ENCODE measurements at places on chromosomes 16 and 17.

DNA sequence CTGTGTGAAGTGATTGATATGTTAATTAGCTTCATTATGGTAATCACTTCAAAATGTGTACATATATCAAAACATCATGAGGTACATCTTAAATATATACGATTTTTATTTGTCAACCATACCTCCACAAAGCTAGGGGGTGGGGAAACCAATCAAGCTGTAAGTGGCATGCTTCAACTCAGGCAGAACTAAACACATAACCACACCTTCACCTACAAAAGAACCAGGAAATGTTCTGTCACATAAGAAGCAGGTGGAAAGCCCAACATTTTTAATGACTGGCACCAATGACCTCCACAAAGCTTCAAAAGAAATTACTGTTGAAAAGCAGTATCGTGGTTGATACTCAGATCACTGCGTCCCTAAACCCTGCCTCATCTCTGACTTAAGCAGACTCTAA, 867.7 kb upstream of the EEF2KMT start:
- DNase-seq: no peak

- DNase-seq: no peak
Observed at GRCh38 chr16:20318437-20318836, 8.9 kb downstream of the GP2 start.

DNA sequence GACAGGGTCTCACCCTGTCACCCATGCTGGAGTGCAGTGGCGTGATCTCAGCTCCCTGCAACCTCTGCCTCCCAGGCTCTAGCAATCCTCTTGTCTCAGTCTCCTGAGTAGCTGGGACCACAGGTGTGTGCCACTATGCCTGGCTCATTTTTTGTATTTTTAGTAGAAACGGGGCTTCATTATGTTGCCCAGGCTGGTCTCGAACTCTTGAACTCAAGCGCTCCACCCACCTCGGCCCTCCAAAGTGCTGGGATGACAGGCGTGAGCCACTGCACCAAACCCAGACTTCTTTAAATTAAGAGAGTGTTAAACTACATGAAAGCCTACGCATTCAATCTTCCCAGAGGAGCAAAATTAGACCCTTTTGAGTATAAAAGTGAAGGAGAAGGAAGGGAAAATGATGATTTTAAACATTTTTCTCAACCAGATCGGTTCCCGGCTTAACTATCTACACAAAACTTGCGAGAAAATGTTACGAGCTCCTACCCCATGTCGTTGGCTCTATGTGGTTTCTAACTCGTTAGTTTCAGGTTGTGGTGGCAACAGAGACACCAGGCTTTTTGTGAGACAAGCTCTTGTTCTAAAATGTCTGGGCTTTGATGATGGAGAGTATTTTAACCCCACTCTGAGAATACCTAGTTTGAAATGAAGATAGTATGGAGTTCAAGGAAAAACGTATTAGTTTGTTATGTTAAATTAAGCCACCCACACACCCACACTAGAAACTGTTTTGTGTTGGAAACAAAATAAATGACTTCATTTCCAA, 26.3 kb downstream of the STAT5B start:
- DNase-seq: peak; percentile 73

DNA sequence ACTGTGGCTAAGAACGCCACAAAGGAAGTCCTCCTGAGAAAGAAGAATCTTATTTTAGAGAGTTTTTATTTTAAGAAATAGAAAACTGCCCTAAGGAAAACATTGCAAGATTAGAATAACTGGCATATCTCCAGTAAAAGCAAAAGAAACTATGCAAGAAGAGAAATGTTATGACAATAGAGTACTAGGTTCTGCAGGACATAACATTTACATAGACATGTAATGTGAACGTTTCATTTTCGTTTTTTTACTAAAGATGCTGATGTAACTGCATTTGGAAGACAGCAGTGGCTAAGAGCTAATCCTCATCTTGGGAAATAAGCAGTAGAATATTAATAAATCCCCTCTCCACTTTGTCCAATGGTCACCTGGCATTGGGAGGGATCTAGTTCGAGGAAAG, 7.8 kb upstream of the ASGR2 start:
- no peak for DNase-seq

- no peak for DNase-seq
Observed at GRCh38 chr16:83734136-83734535, 73.6 kb upstream of the HSBP1 start.

- DNase-seq: peak; percentile 62
Observed at GRCh38 chr17:17141860-17142552, 64.1 kb downstream of the PLD6 start.

- no peak for DNase-seq
Observed at GRCh38 chr16:51577621-51578303, 426.7 kb upstream of the SALL1 start.

DNA sequence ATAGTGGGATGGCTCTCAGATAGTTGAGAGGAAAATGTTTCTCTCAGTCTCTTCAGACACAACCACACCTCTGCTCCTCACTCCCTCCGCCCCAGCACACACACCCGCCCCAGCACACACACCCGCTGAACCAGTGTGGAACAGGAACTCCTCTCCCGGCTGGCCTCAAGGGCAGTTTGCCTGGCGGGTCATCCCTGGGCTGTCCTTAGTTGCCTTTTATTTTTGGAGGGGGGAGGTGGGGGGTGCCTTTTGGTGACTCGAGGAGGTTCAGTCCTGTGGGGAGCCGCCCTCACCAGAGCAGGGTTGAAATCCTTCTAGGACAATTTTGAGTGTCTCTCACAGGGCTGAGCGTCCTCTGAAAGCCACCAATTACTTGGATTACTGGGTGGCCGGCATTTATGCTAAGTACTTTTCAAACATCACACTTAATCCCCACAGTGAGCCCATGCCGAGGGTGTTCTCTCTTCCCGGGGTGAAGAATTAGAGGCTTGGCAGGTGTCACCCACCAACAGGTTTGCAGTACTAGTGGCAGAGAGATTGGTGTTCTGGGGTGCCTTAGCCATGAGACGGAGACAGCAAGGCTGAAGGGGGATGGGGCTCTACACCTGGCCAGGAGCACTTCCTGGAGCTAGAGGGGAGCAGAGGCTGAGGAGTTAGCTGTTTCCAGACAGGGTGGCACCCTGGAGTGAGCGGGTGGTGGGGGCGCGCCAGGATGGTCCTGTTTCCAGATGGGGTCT, 2.8 kb downstream of the RASD1 start:
- DNase-seq: no peak

GRCh38 chr16:66651965-66652364, 44.6 kb downstream of the CMTM4 start:
- DNase-seq: no peak

GRCh38 chr16:82682767-82683166, 56.0 kb downstream of the CDH13 start:
- DNase-seq: no peak

- DNase-seq: no peak
Observed at GRCh38 chr17:73720187-73720834, 76.1 kb upstream of the SDK2 start.

GRCh38 chr16:3004319-3004718, 8.4 kb upstream of the CLDN9 start:
- DNase-seq: no peak

DNA sequence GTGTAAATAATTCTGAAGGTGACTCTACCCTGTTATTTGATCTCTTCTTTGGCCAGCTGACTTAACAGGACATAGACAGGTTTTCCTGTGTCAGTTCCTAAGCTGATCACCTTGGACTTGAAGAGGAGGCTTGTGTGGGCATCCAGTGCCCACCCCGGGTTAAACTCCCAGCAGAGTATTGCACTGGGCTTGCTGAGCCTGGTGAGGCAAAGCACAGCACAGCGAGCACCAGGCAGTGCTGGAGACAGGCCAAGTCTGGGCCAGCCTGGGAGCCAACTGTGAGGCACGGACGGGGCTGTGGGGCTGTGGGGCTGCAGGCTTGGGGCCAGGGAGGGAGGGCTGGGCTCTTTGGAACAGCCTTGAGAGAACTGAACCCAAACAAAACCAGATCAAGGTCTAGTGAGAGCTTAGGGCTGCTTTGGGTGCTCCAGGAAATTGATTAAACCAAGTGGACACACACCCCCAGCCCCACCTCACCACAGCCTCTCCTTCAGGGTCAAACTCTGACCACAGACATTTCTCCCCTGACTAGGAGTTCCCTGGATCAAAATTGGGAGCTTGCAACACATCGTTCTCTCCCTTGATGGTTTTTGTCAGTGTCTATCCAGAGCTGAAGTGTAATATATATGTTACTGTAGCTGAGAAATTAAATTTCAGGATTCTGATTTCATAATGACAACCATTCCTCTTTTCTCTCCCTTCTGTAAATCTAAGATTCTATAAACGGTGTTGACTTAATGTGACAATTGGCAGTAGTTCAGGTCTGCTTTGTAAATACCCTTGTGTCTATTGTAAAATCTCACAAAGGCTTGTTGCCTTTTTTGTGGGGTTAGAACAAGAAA, 5.1 kb downstream of the STH start:
- DNase-seq: no peak

GRCh38 chr17:50636804-50637195, 2.1 kb downstream of the ABCC3 start:
- DNase-seq: no peak

- DNase-seq: no peak
Observed at GRCh38 chr17:70618641-70619040, 449.3 kb downstream of the KCNJ2 start.
